Stimulated activated CD4-positive, alpha-beta T cell treated with anti-CD3 and anti-CD28 coated beads, Interleukin-2, amount 100 ng/mL, for 4 hours (primary cell): ENCODE measurements at places on chromosomes 1 and 21.

GRCh38 chr1:172638249-172638648, 20.7 kb upstream of the FASLG start:
- DNase-seq: no peak

GRCh38 chr1:166489356-166489669, 322.5 kb upstream of the FAM78B start:
- no peak for DNase-seq

- no peak for DNase-seq
Measured at GRCh38 chr1:168234846-168235547, 9.2 kb downstream of the SFT2D2 start.

DNA sequence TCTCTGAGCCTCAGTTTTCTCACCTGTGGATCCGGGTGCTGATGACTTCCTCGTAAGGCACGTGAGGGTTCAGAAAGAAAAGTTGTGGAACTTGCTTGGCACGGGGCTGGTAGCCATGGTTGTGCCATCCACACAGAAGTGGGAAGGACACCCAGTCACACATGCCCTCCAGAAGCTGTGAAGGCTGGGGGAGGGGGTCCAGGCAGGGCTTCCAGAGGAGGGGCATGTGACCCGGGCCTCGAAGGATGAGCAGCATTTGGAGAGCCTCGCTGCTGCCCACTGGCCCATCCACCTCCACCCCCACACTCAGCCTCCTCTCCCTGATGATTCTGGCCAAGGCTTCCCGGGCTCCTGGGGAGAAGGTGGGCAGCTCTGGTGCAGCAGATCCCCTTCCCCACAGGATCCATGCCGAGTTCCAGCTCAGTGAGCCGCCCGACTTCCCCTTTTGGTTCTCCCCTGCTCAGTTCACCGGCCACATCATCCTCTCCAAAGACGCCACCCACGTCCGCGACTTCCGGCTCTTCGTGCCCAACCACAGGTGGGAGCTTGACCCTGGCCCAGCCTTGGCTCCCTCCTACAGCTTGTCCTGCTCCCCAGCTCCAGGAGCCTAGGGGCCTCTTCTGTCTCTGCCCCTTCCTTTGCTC, 9.4 kb downstream of the SELENON start:
- no peak for DNase-seq

GRCh38 chr1:245420926-245421325, 266.1 kb downstream of the KIF26B start:
- DNase-seq: no peak
